ENCODE measurements at places on chromosomes 1 and 21.

DNA sequence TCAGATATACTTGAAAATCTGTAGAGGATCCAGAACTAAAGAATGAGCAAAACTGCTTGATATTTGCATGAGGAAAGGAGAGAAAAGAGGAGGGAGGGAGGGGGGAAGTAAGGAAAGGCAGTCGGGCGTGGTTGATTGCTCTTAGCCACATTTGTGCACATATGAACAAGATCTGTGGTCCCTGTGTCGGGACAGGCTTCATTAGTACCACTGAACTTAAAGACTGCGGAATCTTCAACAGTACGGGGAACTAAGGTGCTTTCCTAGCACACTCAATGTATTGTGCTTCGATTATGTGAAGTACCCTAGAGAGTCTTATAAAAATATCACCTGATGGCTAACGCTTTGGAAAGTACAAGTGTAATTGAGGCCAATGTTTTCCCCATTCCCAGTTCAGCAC is 59.9 kb downstream of the ZBTB18 start:
- no peak for DNase-seq

- no peak for DNase-seq
Observed at GRCh38 chr1:224223819-224224714, 41.0 kb downstream of the DEGS1 start.

- DNase-seq, result no peak
Observed at GRCh38 chr1:88499671-88500070, 184.4 kb upstream of the PKN2 start.

DNA sequence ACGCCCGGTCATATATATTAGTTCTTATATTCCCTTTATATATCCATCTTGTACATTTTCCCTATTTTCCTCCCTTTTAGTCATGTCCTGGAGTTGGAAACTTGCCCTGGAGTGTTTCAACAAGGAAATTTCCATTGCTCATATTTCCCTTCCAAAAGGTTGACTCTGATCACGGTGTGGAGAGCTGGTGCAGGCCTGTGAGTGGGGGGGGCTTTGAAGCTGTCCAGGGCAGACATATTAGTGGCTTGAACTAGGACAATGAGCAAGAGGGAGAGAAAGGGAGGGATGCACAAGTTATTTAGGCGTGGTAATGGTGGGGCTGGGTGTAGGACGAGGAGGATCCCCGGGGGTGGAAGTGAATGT is 30.4 kb upstream of the TMEM61 start:
- no peak for DNase-seq

DNA sequence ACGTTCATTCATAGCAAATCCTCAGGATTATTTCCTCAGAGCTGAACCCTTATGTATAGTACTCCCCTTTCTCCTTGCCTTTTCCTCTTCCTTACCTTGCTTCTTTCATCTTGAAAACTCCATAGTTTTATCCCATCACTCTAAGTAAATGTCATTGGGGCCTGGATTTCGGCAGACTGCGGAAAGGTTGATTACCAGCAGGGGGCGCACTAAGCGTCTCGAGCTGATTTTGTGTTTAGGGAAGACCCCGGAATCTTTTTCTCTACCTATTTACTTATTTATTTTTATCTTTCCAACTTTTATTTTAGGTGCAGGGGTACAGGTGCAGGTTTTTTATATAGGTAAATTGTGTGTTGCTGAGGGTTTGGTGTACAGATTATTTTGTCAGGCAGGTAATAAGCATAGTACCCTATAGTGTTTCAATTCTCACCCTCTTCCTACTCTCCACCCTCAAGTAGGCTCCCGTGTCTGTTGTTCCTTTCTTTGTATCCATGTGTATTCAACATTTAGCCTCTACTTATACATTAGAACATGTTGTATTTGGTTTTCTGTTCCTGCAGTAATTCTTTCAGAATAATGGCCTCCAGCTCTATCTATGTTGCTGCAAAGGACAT is 11.4 kb upstream of the MTARC1 start:
- DNase-seq, result peak; percentile 45

DNA sequence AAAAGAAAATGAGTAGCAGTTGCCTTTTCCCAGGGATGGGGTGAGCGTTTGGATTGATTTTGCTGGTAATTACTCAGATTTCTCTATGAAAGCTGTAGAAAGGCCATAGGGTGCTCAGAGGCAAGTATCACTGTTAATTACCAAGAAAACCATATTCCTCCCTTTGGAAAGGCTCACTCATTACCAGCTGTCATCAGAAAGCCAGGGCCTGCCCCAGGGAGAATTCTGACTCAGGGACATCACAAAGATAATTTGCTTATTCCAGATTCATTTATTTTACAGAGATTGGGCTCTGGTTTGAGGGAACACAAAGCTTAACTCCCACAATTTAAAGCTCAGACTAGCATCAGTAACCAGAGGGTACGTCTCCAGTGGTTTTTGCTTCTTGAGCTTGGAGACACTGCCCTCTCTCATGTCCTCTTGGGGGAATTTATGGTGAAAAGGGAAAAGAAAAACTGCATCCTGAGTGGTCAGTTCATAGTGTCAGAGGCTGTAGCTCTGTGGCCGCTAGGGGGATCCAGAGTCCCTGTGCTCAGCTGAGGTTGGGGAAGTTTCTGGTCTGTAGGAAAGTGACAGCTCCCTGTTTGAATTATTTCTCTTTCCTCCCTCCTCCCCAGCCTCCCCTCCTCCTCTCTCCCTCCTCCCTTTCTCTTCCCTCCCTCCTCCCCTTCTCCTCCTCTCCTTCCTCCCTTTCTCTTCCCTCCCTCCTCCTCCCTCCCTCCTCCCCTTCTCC is 204.3 kb downstream of the KCNJ6 start:
- peak; percentile 54 for DNase-seq

GRCh38 chr1:151814971-151815545 is 9.8 kb upstream of the LINGO4 start:
- DNase-seq, result no peak

DNA sequence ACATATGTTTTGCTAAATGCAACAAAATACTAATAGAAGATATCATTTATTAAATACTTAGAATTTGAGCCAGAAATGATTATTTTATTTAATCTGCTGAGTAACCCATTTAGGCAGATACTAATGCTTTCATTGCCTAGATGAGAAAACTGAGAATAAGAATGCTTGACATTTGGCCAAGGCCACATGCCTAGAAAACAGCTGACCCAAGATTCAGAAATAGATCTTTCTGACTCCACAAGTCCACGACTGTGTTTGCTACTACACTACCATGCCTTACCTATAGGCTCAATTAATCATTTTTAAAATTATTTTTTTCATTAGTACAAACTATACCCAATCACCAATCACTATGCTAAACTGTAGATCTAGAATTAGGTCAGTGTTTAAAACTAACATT is 129.7 kb downstream of the ATP1B1 start:
- DNase-seq, result no peak

GRCh38 chr1:30741239-30741894 is 16.2 kb downstream of the LAPTM5 start:
- no peak for DNase-seq

Data from activated CD4-positive, alpha-beta T cell treated with anti-CD3 and anti-CD28 coated beads, Interleukin-2, Interleukin-6, amounts not matched to agents 100 ng/mL and 50 ng/mL, durations not matched to agents 16 hours and 8 hours (primary cell).